ENCODE measurements at places on chromosomes 11 and 22.

DNA sequence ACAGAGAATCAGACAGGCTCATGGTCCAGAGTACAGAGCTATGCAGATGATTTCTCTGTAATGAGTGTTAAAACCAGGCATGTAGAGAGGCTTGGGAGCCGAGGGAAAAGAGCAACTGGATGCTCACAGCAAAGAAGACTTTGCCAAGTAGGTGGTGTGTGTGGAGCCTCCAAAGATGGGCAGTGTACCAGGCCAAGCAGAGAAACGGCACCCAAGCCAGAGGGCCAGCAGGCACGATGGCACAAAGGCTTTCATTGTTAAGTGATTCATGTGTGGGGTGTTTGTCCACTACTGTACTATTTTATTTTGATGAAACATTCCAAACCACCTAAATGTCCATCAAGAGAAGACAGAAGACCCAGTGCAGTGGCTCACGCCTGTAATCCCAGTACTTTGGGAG is 11.1 kb downstream of the RANGAP1 start:
- no peak for DNase-seq

DNA sequence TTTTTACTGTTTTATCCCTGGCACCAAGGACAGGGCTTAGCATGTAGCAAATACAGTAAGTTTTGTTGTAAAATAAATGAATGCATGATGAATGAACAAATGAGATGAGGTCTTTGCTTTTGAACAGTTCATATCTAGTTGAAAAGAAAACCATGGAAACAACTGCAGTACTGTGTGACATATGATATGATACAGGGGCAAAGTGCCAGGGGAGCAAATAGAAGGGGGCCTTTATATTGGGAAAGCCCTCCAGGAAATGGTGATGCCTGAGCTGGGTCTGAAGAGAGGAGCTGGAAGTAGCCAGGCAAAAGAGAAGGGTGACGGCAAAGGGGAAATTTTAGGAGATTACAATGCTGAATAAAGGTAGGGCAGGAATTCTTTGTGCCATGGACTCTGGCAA is 63.8 kb upstream of the UCP3 start:
- DNase-seq, result no peak

- no peak for DNase-seq
Observed at GRCh38 chr22:49779853-49780697, 47.6 kb downstream of the BRD1 start.

GRCh38 chr22:22759371-22759770 is 115.0 kb downstream of the GGTLC2 start:
- no peak for DNase-seq
